ENCODE measurements at places on chromosomes 16 and 17.

DNA sequence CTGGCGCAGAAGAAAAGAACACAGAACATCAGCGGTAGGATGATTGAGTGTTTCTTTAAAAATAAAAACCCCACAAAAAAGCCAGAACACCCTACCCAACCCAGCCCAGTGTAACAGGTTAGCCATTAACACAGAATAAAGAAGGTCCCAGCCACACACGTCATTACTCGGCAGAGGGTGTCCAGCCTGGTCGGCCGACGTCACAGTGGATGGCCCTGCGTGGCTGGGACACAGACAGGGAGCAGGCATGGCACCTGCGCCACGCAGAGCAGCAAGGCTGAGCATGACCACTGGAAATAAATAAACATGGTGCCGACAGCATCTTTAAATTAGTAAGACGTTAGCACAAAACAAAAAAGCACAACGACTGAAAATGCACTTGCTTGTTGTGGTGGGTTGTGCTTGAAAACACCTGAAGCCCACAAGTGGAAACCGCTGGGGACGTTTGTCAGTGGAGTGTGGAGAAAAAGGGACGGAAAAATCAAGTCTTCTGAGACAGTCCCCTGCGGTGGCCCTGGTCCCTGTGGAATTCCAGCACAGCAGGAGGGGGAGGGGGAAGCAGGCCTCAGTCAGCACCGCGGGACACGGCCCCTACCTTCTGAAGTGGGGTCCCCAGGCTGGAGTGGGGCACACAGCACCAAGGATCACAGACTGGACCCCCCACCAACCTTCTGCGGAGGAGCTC lies 39.2 kb downstream of the SLC7A5 start:
- DNase-seq = no peak

- no peak for DNase-seq
Measured at GRCh38 chr16:69005641-69006355, 99.7 kb upstream of the HAS3 start.

- no peak for DNase-seq
Measured at GRCh38 chr17:39150104-39150634, 1.3 kb downstream of the PLXDC1 start.

- DNase-seq = no peak
Measured at GRCh38 chr16:89090182-89090630, 3.4 kb upstream of the ACSF3 start.

DNA sequence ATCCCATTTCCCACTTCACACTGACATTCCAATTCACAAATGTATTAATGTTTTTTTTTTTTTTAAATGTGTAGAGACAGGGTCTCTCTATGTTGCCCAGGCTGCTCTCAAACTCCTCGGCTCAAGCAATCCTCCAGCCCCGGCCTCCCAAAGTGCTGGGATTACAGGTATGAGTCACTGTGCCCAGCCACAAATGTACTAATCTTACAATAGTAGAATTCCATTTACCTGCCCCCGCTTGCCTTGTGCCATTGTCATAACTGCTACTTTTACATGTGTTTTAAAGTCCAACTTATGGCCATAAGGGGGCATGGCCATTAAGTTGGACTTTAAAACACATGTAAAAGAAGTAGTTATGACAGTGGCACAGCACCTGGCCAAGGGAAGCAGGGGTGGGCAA lies 4.6 kb downstream of the MMP28 start:
- no peak for DNase-seq

DNA sequence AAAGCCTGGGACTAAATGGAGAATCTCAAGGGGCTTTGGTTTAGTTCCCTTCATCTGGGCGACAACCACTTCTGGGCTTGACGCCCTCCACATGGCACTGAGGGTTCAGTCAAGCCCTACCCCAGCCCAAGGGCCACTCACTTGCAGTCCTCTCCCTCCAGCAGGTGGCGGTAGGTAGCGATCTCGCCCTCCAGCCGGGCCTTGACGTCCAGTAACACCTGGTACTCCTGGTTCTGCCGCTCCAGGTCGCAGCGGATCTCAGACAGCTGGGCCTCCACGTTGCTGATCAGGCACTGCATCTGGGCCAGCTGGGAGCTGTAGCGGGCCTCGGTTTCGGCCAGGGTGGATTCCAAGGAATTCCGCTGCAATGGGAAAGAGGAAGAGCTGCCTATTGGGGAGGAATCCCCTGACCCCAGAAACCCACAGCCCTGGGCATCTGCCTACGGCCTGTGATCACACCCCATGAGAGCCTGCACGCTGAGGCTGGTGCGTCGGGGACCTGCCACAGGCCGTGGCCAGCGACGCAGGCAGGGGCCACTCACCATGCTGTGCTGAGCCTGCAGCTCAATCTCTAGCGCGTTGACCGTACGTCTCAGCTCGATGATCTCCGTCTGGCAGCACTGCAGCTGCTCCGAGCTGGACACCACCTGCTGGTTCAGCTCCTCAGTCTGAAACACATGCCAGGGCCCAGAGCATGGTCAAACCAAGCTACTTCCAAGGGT lies 2.7 kb downstream of the KRT36 start:
- no peak for DNase-seq

- DNase-seq = no peak
Measured at GRCh38 chr16:78528265-78528664, 428.8 kb downstream of the WWOX start.

DNA sequence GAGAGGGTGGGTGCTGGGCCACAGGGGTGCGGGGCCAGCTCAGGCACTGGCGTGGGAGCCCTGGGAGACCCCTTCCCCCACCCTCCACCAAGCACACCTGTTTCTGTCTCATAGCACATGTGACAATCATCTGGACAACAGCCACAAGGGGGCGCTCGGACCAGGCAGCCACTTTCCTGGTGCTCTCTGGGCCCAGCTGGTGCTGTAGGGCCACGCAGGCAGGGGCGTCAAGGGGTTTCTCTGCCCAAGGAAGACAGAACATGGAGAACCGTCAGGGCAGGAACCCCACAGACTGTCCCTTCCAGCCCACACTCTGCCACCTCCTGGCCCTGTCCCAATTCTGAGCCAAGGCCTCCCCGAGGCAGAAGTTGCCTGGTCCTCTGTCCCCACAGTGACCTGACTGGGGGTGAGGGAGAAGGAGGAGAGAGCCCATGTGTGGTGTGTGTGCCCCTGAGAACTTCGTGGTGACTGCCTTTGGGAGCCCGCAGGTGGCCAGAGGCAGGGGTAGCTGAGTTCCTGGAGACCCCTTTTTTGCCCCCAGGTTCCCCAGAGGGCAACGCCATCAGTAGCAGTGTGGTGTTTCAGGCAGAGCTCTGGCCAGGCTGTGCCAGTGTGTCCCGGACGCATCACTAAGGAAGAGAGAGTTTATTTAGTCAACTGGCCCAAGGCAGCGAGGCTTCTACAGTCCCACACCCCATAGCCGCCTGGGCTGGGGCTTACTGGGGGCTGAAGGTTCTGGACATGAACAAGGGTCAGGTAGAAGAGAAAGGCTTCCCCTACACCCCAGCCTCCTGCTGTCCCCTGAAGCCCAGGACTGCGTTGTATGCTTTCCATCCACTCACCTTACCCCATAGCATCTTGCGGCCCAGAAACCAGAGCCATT lies 3.1 kb upstream of the SETD6 start:
- peak; percentile 26 for DNase-seq

- DNase-seq = no peak
Measured at GRCh38 chr16:74046524-74046923, 250.1 kb upstream of the PSMD7 start.

DNA sequence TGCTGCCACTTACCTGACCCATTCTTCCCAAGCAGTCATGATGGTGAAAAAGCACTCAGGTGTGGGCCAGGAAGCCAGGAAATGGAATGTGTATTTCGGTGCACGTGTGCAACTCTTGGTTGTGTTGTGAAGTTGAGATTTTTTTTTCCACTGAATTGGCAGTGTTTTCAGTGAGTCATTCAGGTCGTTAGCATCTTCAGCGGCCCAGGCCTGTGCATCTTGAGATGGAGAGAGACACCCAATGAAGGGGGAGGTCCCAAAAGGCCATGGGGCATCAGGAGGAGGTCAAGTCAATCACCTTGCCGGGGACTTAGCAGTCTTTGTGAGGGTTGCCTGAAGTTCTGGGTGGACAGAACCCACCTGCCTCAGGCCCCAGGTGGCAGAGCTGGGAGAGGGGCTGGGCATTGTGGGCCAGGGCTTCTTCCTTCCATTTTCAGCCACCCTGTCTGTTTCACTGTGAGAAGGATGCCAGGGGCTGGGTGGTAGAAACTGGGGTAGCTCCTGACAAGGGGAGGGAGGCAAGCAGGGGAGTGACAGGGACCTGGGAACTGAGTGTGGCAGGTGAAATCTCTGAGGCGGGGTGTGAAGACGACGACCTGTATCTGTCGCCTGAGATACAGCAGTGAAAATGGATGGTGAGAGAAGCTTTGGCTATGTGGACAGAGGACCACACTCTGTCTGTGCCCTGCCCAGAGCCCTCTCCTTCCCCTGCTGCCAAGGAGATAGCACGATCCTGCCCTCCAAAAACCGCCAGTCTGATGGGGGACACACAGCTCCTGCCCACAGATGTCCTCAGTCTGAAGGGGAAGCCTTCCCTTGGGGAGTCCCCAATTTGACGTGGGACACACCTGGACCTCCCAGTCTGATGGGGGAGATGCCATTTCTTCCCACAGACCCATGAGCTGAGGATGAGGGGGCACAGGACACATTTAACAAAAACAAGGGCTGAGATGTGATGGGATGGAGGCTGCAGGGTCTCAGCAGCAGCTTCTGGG lies 11.9 kb downstream of the TBKBP1 start:
- DNase-seq = no peak

DNA sequence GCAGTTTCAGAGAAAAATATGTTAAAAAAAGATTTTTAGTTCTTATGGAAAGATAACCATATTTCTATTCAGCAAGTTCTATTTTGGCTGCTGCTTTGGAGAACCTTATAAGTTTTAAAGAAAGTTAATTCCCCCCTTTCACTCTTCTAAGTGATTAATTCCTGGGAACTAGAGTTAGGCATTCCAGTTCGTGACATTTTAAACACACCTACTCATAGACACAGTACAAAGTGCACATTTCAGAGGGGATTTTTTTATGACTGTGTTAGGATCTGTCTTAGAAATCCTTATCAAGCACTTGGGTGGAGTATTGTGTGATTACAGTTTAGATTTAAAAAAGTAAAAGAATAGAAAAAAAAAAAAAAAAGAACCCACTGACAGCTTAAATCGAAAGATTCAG lies 3.5 kb upstream of the CDH11 start:
- DNase-seq = no peak

DNA sequence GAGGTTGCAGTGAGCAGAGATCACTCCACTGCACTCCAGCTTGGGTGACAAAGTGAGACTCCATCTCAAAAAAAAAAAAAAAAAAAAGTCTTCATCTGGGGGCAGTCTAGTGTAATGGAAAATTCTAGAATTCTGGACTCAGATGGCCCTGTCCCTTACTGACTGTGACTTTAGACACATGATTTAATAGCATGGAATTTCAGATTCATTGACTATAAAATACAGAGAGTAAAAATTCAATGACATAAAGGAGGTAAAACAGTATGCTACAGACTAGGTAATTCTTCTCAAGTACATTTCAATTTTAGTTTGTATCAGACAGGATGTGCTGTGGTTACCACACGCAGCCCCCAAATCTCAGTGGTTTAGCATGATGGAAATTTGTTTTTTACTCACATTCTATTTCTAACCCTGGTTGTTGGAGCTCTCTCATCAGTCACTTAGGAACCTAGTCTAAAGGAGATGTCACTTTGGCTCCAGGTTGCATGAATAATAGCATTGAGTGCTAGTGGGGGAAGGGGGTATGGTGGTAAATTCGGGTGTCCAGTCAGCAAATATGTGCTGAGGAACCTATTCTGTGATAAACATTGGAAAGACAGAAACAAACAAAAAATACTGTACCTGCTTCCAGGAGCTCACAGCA lies 444.0 kb downstream of the XYLT1 start:
- no peak for DNase-seq

DNA sequence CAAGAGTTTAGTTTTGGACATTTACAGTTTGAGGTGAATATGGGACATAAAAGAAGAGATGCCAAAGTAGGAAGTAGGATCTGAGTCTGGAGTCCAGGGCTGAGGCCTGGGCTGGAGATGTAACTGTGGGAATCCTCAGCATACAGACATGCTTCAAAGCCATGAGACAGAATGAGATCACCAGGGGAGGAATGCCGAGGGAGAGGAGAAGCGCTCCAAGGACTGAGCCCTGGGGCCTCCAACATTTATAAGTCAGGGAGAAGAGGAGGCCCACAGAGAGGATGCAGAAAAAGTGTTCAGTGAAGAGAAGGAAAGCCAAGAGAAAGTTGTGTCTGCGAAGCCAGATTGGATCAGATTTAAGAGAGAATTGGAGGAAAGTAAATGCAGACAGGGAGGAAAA lies 277.5 kb upstream of the MYOCD start:
- no peak for DNase-seq

GRCh38 chr16:8373676-8374431 lies 216.5 kb downstream of the TMEM114 start:
- no peak for DNase-seq

DNA sequence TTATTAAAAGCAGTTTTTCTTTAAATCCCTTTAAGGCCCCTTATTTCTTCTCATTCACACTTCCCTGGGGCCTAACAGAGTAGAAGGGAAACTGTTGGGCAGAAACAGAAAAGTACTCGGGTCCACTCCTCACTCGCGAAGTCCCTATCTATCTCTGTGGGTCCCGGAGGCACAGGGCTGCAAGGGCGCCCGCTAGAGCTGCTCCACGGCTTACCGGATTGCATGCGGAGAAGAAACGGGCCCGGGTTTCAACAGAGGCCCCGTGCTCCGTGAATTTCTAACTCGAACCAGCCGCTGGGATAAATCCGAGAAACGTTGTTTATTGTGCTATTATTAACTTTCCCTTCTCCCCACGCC lies 4.3 kb downstream of the CBLN1 start:
- DNase-seq = no peak

GRCh38 chr16:1778200-1779179 lies 3.9 kb downstream of the SPSB3 start:
- no peak for DNase-seq

- no peak for DNase-seq
Measured at GRCh38 chr16:4358831-4359561, 7.9 kb upstream of the PAM16 start.

DNA sequence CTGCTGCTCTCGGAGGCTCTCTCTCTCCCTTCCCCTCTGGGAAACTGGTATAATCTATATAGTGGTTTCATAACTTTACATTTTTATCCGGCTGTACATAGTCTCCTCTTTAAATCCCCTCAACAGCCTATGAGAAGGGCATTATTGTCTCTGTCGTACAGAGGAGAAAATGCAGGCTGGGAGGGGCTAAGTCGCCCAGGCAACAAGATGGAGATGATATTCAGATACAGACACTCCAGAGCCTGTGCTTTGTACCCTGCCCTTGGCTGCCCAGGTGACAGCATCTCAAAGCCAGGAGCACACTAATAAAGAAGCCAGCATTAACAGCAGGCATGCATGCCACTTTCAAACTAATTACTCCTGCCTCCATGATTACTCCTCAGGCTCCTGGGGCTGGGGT lies 4.7 kb upstream of the EIF1 start:
- DNase-seq = no peak

- no peak for DNase-seq
Measured at GRCh38 chr16:64351121-64351520, 770.7 kb downstream of the CDH11 start.

- DNase-seq = no peak
Measured at GRCh38 chr17:76046064-76046463, 19.0 kb upstream of the EVPL start.

- no peak for DNase-seq
Measured at GRCh38 chr17:83113792-83114191, 34.4 kb downstream of the METRNL start.

- DNase-seq = no peak
Measured at GRCh38 chr17:732067-732901, at the start of gene TLCD3A. TSS of gene TLCD3A (plus strand) at chr17:732596. CDS start at chr17:732648, 52 bp downstream.

Measured in DMS 273 treated with DMSO at 0.1 percent for 48 hours (cell line).